ENCODE measurements at places on chromosomes 1 and 21.
A peak's percentile ranks its signal among the peaks of the same experiment; 100 is the strongest.

DNA sequence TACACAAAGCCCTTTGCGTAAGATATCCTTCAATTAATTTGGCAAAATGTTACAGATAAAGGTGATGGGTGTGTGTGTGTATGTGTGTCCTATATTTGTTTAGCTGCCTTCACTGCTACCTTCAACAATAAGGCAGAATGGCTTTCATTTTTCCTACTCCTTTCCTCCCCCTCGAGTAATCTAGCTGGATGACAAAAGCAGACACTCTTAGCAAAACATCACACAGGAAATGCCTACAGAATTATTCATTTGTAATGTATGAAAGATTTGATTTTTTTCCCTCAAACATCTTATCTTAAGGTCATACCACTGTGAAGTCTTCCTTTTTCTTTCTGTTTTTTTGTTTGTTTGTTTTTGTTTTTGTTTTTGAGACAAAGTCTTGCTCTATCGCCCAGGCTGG lies 10.6 kb downstream of the PTPN22 start:
- H3K4me1 ChIP-seq, result peaks cover 15% of the 10 kb centered on the region
- no peaks in the 10 kb centered on the region for H3K36me3 ChIP-seq
- H3K27me3 ChIP-seq, result no peaks in the 10 kb centered on the region
- no peak overlapping the region for H3K27ac ChIP-seq

- no peaks in the 10 kb centered on the region for H3K4me1 ChIP-seq
- no peaks in the 10 kb centered on the region for H3K36me3 ChIP-seq
- H3K27ac ChIP-seq, result no peak overlapping the region
- no peak for DNase-seq
- H3K27me3 ChIP-seq, result no peaks in the 10 kb centered on the region
These were observed 32.0 kb downstream of the PTAFR start for GRCh38 chr1:28144203-28145135.

DNA sequence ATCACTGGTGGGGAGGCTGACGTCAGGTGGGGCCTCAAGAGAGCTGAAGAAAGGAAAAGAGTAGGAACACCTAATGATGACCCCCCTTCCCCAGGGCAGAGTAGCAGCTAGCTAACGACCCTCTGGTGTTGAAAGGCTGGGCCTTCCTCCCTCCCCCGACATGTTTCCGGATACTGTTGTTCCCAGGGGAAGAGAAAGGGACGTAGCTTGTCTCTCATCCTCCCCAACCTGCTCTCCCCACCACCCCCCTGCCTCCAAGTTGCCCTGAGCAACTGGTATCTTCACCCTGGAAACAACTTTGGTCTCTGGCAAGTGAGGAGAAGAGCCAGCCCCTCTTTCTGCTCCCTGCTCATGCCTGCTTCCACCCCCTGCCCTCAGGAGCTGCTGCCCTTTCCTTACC lies 2.4 kb downstream of the SEMA6C start:
- no peak overlapping the region for H3K27ac ChIP-seq
- no peak overlapping the region for H3K4me3 ChIP-seq
- H3K27me3 ChIP-seq, result no peaks in the 10 kb centered on the region
- DNase-seq, result no peak
- H3K36me3 ChIP-seq, result no peaks in the 10 kb centered on the region

DNA sequence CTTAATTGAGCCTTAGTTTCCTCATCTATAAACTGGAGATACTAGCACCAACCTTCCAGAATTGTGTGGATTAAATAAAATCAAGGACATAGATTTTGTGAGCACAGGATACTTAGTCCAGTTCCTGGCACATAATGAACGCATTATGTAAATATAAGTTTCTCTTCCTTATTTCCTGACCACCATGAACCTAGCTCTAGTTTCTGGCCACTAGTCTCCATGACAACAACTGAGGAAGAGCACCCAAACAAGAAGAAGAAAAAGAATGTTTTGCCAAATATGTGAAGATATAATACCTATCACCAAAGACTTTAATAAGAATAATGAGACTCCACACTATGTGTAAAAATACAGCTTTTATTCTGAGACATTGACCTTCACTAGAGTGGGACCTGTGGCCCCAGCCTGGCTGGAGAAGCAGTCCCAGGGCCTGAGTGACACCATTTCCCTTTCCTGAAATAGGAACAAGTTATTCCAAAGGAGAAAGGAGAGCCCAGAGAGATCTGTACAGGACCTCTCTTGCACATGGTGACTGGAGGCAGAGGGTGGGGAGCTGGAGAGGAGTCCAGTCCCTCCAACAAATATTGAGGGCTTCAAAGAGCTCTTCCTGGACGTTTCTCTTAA lies 940 bp upstream of the USF1 start:
- no peak for DNase-seq
- peak overlapping the region; percentile 97 for H3K4me3 ChIP-seq
- H3K4me1 ChIP-seq, result peaks cover 36% of the 10 kb centered on the region
- H3K27ac ChIP-seq, result peak overlapping the region; percentile 85

DNA sequence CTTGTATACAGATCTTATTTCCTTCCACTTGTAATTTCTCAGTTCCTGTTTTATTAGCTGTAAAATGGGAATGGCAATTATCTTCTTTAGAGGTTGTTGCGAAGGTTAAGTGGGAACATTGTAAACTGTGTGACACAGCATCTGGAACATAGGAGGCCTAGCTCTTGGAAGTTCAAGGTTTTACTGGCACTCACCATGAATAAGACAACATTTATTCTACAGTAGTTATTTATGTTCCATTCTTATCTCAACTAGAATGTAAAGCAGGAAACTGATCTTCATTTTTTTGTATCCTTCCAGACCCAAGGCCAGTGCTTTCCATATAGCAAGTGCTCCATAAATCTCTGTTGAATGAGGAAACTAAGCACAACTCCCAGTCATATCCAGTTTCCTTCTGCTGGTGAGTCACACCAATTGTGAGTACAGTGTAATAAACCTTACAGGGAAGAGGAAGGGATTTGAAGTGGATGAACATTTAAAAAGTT lies 1.4 kb downstream of the BCL10 start:
- peaks cover 24% of the 10 kb centered on the region for H3K36me3 ChIP-seq
- no peaks in the 10 kb centered on the region for H3K27me3 ChIP-seq
- peak overlapping the region; percentile 87 for H3K27ac ChIP-seq
- peaks cover 14% of the 10 kb centered on the region for H3K4me1 ChIP-seq
- peak overlapping the region; percentile 68 for H3K4me3 ChIP-seq
- no peak for DNase-seq

- no peaks in the 10 kb centered on the region for H3K4me1 ChIP-seq
- no peak overlapping the region for H3K4me3 ChIP-seq
- H3K27ac ChIP-seq, result no peak overlapping the region
These were observed 15.2 kb downstream of the EXTL2 start for GRCh38 chr1:100879422-100879821.

DNA sequence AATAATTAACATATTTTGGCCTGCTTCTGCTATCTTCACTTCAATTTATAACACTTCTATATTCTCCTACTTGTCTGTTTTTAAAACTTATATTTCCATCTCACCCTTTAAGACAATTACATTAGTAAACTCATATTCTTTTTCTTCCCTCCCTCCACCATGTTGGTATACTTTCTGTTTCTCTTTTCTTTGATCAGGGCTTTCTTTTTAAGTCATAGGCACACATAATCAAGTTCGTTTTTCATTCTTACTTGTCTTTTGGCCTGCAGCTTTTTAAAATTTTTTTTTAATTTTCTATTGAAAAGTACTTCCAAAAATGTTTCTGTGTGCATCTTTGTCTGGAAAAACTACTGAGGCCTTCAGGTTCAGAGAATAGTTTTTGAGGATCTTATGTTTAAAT lies 2.3 kb downstream of the PYHIN1 start:
- H3K36me3 ChIP-seq, result no peaks in the 10 kb centered on the region
- peaks cover 24% of the 10 kb centered on the region for H3K4me1 ChIP-seq
- peak overlapping the region; percentile 60 for H3K27ac ChIP-seq
- DNase-seq, result no peak
- H3K4me3 ChIP-seq, result peak overlapping the region; percentile 80

Data from T-cell (primary cell).